Stimulated activated CD4-positive, alpha-beta T cell treated with anti-CD3 and anti-CD28 coated beads, Interleukin-12 subunit alpha, Interleukin-12 subunit beta, amount 100 ng/mL, for 4 hours (primary cell): ENCODE measurements at places on chromosomes 1 and 21.

- no peak for DNase-seq
Observed at GRCh38 chr1:173478094-173478674, 1.0 kb downstream of the PRDX6 start.

- DNase-seq: no peak
Observed at GRCh38 chr1:3662080-3662671, 9.9 kb downstream of the TP73 start.

DNA sequence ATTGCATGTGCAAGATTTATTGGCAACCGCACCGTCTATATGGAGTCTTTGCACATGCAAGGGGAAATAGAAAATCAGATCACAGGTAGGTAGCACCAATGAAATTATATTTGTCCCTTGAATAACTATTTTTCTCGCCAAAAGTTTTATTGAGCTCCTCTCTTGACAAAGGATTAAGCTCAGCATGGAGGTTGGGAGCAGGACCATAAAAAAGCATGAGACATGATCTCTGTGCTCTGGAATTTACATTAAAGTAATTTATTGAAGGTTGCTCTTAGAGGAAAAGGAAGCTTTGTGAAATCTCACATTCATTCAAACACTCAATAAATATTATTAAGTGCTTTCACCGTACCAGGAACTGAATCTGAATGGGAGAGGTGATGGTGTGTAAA, 66.0 kb upstream of the UBE2U start:
- DNase-seq: no peak

DNA sequence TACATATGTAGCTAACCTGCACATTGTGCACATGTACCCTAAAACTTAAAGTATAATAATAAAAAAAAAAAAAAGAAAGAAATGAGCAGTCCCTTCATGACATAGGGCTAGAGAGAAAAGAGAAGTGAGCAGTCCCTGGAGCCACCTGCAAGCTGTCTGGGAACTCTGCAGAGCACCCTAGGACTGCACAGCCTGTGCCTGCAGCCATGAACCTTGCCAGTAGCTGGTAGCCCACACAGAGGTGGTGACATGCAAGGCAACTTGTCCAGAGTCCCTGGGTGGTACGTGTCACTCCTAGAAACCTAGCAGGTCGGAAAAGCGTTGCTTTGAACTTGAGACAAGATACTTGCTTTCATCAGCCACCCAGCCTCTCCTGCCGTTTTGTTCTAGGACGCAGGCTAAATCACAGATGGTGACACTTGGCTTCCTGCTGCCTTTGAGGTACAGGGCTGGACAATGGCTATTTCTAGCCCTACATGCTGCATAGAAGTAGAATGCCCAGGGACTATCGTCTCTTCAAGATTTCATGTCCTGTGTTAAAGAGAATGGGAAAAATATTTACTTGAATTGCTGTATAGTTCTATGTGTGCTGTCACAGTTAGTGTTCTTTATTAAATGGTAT, 260.9 kb downstream of the LTN1 start:
- DNase-seq: no peak

GRCh38 chr1:12619792-12620487, 1.9 kb upstream of the DHRS3 start:
- DNase-seq: peak; percentile 72

DNA sequence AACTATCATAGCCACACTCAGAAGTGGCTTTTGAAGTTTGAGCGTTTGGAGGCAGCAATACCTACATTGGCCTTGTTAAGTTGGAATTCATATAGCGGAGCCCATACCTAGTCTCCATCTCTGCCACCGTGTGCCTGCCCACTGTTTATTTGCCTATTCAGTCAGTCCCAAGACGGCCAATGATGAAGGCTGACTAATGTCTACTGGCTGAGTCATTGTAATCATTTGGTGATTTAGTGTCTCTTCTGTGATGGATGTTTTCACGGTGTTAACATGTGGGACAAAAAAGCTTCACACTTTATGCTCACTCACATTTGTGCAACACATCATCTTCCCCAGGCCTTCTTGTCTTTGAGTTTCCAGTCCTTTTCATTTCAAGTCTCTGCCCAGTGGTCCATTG, 92.6 kb upstream of the PBX1 start:
- no peak for DNase-seq

- DNase-seq: no peak
Observed at GRCh38 chr1:110390096-110390495, 730 bp downstream of the SLC16A4 start.

- no peak for DNase-seq
Observed at GRCh38 chr21:44653123-44653522, 1.3 kb downstream of the KRTAP12-4 start.

- no peak for DNase-seq
Observed at GRCh38 chr1:2236695-2237677, 8.9 kb downstream of the SKI start.

DNA sequence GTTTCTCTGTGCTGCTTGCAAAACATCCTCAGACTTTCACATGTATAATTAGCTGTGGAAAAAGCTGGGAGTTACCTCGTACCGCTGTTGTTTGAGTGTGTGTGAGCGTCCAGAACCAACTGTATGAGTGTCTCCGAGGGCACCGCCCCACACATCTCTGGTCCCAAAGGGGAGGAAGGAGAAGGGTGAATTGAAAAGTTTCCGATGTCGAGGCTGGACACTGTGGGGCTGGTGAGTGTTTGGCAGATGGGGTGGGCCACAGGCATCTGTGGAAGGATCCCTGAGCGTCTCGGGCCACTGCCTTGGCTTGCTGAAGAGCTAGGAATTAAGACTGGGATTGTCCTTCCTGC, 1.2 kb downstream of the ATP2B4 start:
- no peak for DNase-seq

DNA sequence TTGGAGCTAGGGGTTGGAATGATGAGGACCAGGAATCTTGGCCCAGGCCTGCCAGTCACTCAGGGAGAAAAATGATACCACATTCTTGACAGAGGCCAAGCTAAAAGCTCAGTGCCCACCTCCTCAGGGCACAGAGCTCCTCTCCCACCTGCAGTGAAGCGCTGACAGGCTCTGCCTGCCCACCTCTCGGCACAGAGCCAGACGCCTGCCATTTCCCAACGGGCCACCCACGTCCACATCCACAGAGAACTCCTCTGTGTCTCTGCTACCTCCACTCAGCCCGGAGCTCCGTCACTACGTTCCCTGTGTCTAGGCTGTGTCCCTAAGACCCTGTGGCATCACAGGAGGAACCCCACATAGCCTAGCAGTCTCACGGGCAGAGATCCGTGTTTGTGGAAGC, 60.8 kb downstream of the MRPL37 start:
- no peak for DNase-seq

DNA sequence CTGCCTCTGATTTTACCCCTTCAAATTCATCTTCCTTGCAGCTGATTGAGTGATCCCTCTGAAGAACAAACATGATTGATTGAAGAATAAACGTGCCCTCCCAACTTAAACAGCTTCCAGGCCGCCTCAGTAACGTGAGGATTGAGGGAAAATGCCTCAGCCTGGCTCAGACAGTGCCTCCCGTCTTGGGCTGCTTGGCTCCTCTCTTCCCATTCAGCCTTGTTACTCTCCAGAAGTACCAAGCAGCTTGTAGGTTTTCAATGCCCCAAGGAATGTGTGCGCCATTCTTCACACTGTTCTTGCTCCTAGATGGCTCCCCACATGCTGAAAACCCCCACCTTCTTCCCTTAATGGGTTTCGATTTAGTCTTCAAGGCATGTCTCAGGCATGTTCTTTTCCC, 51.8 kb downstream of the ST6GALNAC5 start:
- no peak for DNase-seq

GRCh38 chr1:37951783-37952624, 5.2 kb upstream of the INPP5B start:
- DNase-seq: no peak

DNA sequence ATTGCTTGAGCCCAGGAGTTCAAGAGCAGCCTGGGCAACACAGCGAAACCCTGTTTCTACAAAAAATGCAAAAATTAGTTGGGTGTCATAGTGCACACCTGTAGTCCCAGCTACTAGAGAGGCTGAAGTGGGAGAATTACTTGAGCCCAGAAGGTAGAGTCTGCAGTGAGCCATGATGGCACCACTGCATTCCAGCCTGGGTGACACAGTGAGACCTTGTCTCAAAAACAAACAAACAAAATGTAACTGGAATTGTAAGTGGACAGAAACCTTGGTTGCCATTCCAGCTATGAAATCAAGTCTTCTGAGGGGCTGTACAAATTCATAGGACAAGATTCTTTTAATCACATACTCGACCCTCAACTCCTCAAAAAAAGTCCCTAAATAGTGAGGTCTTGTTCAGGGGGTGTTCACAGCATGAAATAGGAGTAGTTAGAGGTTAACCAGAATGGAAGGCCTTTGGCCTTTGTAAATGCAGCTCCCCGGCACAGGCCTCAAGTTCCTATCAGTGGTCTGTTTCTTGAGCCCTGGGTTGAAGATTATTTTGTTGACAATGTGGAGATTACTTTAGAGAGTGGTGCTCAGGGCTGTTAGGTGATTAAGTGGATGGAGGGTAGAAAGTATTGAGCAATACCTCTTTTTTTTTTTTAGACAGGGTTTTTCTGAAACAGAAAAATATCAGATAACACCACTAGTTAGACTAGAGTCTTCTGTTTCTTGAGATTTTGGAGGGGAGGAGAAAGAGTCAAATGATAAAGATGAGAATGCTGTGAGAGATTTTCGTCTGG, 138.7 kb upstream of the ZNF648 start:
- no peak for DNase-seq

GRCh38 chr1:234686035-234686434, 76.1 kb upstream of the IRF2BP2 start:
- no peak for DNase-seq

DNA sequence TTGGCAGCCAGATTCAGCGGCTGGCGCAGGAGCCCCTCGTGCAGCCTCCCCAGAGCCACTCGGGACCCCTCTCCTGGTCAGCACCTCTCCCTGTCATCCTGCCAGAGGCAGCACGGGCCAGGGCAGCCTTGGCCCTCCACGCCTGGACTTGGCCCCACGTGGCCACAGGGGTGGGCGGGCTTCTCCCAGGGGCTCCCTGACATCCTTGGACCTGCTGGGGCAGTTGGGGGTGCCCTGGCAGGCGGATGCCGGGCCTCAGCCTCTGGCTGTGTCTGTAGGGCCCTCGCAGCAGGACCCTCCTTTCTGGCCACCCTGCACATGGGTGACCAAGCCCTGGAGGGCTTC, 60.2 kb downstream of the MORN1 start:
- no peak for DNase-seq

GRCh38 chr1:43839056-43839455, 94.5 kb upstream of the ARTN start:
- DNase-seq: no peak

- no peak for DNase-seq
Observed at GRCh38 chr21:42997053-42997452, 22.7 kb downstream of the PKNOX1 start.

DNA sequence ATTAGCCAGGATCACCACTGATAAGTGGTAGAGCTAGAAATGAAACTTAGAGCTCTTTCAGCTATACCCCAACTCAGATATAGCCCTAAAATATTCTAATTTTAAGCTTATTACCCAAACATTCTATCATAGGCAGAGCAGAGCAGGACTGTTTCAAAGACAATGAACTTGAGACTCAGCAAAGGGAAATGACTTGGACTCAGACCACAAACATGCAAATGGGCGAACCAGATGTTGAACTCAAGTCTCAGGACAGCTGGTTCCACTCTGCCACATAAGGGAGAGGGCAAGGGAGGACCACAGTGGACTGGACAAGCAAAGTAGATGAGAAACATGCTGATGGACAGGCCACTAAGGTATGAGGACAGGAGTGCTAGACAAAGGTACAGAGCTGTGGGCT, 315.3 kb downstream of the OMA1 start:
- no peak for DNase-seq

DNA sequence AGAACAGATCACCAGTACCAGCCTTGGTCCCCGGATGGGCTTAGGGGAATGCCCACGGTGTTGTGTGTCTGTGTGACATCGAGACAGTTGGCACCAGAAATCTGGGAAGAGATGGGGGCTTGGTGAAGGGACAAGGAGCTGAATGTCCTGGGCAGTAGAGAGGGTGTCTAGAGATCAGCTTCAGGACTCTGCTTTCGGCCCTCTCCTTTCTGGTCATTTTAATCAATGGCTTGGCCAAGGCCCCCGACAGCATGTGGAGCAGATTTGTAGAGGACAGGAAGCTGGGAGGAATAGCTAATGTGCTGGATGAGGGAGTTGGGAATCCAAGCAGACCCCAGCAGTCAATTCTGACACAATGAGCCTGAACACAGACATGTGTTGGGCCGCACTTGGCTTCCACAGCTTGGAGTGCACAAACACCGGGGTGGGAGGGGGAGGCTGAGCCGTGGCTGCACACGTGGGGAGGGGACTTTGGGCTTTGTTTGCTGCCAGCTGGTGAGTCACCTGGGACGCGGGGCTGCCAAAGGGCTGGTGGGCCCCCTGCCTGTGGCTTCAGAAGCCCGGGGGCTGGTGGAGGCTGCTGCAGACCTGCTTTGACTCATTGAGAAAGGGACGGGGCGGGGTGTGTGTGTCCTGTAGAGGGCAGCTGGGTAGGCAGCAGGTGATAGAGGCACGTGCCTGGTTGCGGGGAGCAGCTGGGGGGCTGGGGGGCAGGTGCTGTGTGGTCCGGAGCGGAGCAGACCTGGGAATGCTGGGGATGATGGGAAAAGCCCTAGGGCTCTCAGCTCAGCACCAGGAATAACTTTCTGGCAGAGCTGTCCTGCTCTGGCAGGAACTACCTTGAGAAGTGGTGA, 20.9 kb downstream of the SLC1A7 start:
- no peak for DNase-seq
